ENCODE measurements at places on chromosomes 3 and 15.

GRCh38 chr3:71465371-71466036, 118.0 kb downstream of the FOXP1 start:
- DNase-seq: no peak

- DNase-seq: peak; percentile 94
Observed at GRCh38 chr3:55488398-55489055, 1.4 kb upstream of the WNT5A start.

- DNase-seq: no peak
Observed at GRCh38 chr15:27601239-27601960, 497.7 kb downstream of the OCA2 start.

GRCh38 chr15:73142802-73143762, 90.8 kb downstream of the NEO1 start:
- no peak for DNase-seq

- DNase-seq: peak; percentile 34
Observed at GRCh38 chr15:63402498-63403253, 21.0 kb upstream of the CA12 start.

GRCh38 chr3:174168538-174169254, 690.4 kb upstream of the NAALADL2 start:
- no peak for DNase-seq

DNA sequence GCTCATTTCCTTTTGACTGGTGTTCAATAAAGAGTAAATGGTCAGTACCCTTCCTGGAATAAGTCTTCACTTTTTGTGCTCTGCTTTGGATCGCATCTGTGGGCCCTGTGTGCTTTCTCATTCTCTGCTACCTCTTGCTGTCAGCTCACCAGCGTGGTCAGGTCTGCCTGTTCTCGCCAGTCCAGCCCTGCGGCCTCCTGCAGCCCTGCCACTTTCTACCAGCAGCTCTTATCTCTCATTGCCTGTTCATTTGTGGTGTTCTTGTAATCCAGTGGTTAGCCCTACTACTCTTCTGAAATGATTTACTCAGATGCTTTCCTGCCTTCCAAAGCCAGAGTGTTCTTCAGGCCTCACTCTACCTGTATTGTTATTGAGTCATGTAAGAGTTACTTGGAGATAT, 54.8 kb downstream of the CHCHD6 start:
- DNase-seq: no peak

- no peak for DNase-seq
Observed at GRCh38 chr3:172517859-172518466, 5.3 kb downstream of the TNFSF10 start.

GRCh38 chr15:63456258-63456657, 48.1 kb upstream of the USP3 start:
- no peak for DNase-seq

DNA sequence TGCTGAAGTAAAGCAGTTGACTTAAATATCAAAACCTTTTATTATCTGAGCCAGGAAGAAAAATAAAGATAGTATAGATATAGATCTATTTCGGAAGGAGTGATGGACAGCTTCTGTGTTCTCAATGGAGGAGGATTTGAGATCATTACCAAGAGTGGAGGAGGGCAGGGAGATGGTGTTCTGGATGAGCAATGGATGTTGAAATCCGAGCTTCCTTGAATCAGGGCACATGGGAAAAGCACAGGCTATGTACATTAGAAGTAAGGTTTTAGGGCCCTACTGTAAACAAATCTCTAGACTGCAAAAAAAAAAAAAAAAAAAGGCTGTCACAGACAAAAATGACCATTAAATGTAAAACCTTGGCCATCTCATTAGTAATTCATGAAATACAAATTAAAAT, 43.2 kb downstream of the GTPBP8 start:
- DNase-seq: peak; percentile 24

DNA sequence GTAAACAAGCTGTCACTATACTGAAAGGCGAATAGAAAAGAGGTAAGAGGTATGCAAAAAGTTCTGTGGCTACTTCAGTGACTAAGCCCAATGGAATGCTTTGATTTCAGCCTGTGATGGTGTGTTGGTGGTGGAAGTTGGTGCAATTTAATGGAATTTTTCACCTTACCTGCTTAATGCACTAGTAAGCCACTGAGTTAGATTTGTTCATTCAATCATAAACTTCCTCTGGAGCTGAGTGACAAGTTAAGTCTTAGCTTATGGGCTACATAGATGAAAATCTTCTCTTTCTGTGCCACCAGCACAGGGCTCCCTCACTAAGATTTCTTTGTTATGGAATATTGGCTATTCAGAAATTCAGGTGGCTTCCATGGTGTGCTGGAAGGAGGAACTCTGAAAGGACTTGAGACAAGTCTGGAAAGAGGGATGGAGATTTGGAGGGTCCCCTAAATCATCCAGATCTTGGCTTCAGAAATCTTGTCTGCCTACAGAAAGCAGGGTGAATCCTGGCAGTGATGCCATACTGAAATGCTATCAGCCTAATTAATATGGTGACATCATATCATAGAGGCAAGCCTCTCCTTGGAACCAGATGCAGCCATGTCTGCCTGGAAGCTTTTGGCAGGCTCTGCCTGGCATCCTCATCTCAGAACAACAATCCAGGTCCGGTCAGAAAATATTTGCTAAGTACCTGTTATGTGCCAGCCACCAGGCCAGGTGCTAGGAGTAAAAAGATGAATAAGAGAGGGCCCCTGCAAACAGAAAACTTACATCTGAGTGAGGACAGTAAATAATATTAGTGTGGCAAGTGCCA, 8.1 kb upstream of the GAP43 start:
- peak; percentile 40 for DNase-seq

DNA sequence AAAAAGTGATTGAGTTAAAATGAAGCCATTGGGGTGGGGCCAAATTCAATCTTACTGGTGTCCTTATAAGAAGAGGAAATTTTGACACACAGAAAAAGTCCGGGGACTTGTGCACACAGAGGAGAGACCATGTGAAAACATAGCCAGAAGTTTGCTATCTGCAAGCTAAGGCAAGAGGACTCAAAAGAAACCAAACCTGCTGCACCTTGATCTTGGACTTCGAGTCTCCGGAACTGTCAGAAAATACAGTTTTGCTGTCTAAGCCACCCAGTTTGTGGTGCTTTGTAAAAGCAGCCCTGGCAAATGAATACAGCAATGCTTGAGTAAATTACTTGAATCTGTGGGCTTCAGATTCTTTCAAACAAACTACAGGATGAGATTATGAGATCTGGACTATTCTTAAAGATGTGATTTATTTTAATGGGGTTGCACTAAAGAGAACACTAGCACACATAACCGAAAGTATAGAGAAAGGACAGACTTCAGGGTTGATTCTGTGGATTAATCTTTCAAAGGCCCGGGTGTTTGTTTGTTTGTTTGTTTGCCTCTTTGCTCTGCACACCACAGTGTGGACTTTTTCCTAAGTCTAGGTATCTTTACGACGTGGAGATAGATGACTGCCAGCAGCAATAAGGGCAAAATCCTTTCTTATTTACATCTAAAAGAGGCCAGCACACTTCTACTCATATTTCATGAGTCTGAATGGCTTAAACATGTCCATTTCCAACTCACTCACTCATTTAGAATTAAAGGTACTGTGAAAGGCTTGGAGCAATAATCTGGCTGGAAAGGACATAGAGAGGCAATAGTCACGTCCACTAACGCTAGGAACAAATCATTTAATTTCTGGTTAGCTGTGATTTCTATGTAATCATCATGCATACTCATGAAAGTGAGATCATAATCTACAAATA, 53.9 kb upstream of the SSR3 start:
- DNase-seq: no peak

GRCh38 chr15:76234337-76234889, 76.9 kb downstream of the ETFA start:
- no peak for DNase-seq

All from iris pigment epithelial cell (primary cell).